ENCODE measurements at places on chromosomes 12 and 14. TPM values are rescaled to one million over a fixed set of nuclear protein-coding genes. Genes with fewer than 3 reads are reported as not detected.

KRT77 gene
- 0.27 TPM for total RNA-seq

NKX2-1 gene
- total RNA-seq: 7.4 TPM

GLT1D1 gene
- total RNA-seq: 2.6 TPM

ESYT1 gene
- 96.3 TPM for total RNA-seq

PRH2 gene
- not detected for total RNA-seq

WNT5B gene
- 11.3 TPM for total RNA-seq

SLC25A21 gene
- 0.58 TPM for total RNA-seq

OR4N5 gene
- total RNA-seq: not detected

- DNase-seq: no peak
Observed at GRCh38 chr12:55472264-55472663, 2.3 kb upstream of the OR6C70 start.

DNA sequence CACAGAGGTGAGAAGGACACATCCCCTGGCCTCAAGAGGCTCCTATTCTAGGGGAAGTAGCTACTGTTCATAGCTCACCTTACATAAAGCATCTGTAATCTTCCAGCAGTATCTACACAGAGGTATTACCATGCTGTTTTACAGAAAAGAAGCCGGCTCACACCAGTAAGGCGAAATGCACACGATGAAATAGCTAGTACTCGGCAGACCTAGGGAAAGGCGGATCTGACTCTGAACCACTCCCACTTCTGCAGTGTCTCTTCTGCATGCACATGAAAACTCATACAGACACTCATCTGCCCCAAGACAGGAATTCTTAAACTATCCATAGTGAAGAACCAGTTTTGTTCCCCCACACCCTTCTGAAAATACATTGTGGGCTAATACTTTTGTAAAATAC, 73.6 kb downstream of the IQSEC3 start:
- DNase-seq: no peak

GRCh38 chr12:129886541-129886940, 17.3 kb downstream of the TMEM132D start:
- DNase-seq: no peak

DNA sequence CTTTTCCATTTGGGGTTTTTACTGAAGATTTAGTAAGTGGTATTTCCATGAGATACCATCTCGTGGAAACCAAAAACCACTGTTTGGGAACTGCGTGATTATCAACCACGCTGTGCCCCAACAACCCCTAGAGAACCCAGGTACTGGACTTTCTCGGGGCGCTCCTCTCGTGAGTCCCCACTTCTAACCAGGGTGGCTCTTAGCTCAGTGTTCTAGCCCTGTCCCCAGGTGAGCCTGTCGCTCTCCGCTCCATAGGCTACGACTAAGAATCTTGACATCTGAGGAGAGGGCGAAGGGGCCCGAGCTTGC, 686 bp downstream of the MCRS1 start:
- DNase-seq: no peak

- DNase-seq: no peak
Observed at GRCh38 chr12:17540921-17541320, 549.1 kb downstream of the RERGL start.

DNA sequence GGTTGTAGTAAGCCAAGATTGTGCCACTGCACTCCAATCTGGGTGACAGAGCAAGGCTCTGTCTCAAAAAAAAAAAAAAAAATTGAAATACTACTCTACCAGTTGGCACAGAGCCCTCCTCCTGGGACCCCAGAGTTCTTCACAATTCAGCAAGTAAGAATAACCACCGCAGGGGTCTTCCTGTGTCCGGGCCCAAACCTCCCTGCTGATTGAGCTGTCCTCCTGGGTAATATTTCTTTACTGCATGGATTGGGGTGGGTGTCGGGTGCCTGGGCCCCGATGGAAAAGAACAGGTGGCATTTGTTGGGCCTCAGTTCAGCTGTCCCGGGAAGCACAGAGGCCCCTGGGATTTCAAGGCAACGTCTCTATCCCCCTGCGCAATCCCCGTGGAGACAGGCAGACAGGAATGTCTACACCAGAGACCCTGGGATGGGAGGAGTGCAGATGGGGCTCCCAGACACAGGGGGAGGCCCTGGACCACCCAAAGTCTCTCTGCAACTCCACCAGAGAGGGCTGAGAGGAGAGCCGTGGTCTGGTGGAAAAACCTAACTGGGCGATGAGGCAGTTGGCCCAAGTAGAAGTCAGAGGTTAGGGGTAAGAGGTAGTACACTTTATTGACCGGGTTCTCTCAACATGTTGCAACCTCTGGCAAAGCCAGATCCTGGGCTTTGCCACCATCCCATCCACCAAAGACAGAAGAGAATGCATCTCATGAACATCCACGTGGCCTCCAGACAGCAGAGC, 32.7 kb upstream of the VPS37B start:
- no peak for DNase-seq

- no peak for DNase-seq
Observed at GRCh38 chr14:103542605-103543088, 13.7 kb downstream of the TRMT61A start.

- no peak for DNase-seq
Observed at GRCh38 chr12:26651566-26652188, 181.3 kb downstream of the ITPR2 start.

DNA sequence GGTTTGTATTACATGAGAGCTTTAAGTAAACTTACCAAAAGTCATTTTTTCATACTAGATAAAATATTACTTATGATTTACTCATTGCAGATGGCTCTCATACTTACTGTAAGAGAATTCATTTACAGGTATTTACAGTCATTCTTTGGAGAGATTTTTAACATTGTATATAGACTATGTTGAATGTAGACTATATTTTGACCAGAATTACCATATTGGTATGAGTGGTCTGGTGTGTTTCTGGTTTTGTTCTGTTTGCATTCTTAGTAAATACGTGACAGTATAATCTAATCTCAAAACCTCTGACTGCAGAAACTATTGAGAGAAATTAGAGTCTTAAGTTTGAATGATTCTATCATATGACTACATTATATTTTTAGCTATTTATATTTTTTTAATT, 91.1 kb downstream of the USP15 start:
- DNase-seq: no peak

All from type B pancreatic cell (in vitro differentiated cells).